ENCODE measurements at places on chromosomes 16 and 17. TPM values are rescaled to one million over a fixed set of nuclear protein-coding genes. Genes with fewer than 3 reads are reported as not detected.

GRCh38 chr16:55506083-55506482 is 2.8 kb upstream of the LPCAT2 start:
- no peaks in the 10 kb centered on the region for H3K36me3 ChIP-seq
- no peak for DNase-seq
- peaks cover 27% of the 10 kb centered on the region for H3K4me1 ChIP-seq
- no peak overlapping the region for H3K27ac ChIP-seq
- no peaks in the 10 kb centered on the region for H3K27me3 ChIP-seq

- H3K4me3 ChIP-seq: peak overlapping the region; percentile 91
- peaks cover 59% of the 10 kb centered on the region for H3K4me1 ChIP-seq
- H3K36me3 ChIP-seq: peaks cover 3% of the 10 kb centered on the region
- no peaks in the 10 kb centered on the region for H3K27me3 ChIP-seq
- H3K27ac ChIP-seq: peak overlapping the region; percentile 93
These were observed 142.1 kb downstream of the SEC14L1 start for GRCh38 chr17:77282524-77283515.

- H3K4me3 ChIP-seq: no peak overlapping the region
- H3K36me3 ChIP-seq: peaks cover 7% of the 10 kb centered on the region
- DNase-seq: no peak
- no peaks in the 10 kb centered on the region for H3K27me3 ChIP-seq
- peaks cover 28% of the 10 kb centered on the region for H3K4me1 ChIP-seq
- peak overlapping the region; percentile 65 for H3K27ac ChIP-seq
These were observed 119.1 kb downstream of the FTO start for GRCh38 chr16:53822936-53823529.

GRCh38 chr16:22787466-22788192 is 26.3 kb upstream of the HS3ST2 start:
- peak overlapping the region; percentile 90 for H3K27ac ChIP-seq
- H3K27me3 ChIP-seq: no peaks in the 10 kb centered on the region
- no peak overlapping the region for H3K4me3 ChIP-seq
- no peaks in the 10 kb centered on the region for H3K36me3 ChIP-seq
- DNase-seq: no peak
- H3K4me1 ChIP-seq: peaks cover 28% of the 10 kb centered on the region

- no peaks in the 10 kb centered on the region for H3K4me1 ChIP-seq
- H3K27ac ChIP-seq: no peak overlapping the region
- DNase-seq: no peak
These were observed 8.2 kb downstream of the RASD1 start for GRCh38 chr17:17487998-17488397.

GRCh38 chr17:8154608-8155155 is 2.5 kb upstream of the PER1 start:
- peaks cover 33% of the 10 kb centered on the region for H3K36me3 ChIP-seq
- peak overlapping the region; percentile 98 for H3K27ac ChIP-seq
- no peaks in the 10 kb centered on the region for H3K27me3 ChIP-seq
- no peak for DNase-seq

DNA sequence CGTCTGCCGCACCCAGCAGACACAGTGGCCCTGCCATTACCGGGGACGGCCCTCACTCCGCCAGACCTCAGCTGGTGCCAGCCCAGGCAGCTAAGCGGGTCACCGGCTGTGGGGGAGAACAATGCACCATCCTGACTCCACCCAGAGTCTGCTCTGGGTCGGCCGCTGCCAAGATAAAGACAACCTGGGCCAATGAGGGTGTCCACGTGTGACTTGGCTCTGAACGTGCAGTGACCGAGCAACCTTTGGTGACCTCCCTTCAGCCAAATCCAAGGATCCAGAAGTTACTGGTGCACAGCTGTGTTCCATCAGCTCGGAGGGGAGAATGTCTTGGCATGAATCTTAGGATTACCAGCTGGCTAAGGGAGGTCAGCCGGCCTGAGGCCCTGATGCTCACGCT is 155.9 kb downstream of the NTN1 start:
- H3K36me3 ChIP-seq: no peaks in the 10 kb centered on the region
- no peak overlapping the region for H3K4me3 ChIP-seq
- peaks cover 2% of the 10 kb centered on the region for H3K27me3 ChIP-seq
- H3K4me1 ChIP-seq: no peaks in the 10 kb centered on the region

GRCh38 chr16:70576431-70577255 is 53.0 kb downstream of the SF3B3 start:
- H3K27me3 ChIP-seq: no peaks in the 10 kb centered on the region
- DNase-seq: no peak
- no peak overlapping the region for H3K27ac ChIP-seq

DNA sequence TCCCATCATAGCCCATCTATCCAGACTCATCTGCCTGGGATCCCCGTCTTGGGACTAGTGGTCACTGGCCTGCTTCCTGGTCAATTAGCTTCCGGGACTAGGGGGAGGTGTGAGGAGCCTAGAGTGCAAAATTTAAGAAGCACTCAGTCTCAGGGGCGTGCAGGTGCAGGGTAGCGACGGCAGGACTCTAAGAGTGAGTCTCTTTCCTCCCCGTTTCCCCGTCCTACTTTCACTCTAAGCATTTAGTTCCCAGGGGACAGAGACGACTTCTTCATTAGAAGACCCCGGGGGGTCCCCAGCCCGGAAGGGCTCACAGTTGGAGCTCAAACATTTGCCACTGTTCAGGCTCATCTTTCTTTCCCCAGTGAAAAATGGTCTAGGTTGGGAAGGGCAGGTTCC is 677 bp upstream of the ZNHIT3 start:
- H3K4me3 ChIP-seq: peak overlapping the region; percentile 98
- no peaks in the 10 kb centered on the region for H3K36me3 ChIP-seq
- no peak for DNase-seq
- peaks cover 24% of the 10 kb centered on the region for H3K4me1 ChIP-seq
- peaks cover 13% of the 10 kb centered on the region for H3K27me3 ChIP-seq

DNA sequence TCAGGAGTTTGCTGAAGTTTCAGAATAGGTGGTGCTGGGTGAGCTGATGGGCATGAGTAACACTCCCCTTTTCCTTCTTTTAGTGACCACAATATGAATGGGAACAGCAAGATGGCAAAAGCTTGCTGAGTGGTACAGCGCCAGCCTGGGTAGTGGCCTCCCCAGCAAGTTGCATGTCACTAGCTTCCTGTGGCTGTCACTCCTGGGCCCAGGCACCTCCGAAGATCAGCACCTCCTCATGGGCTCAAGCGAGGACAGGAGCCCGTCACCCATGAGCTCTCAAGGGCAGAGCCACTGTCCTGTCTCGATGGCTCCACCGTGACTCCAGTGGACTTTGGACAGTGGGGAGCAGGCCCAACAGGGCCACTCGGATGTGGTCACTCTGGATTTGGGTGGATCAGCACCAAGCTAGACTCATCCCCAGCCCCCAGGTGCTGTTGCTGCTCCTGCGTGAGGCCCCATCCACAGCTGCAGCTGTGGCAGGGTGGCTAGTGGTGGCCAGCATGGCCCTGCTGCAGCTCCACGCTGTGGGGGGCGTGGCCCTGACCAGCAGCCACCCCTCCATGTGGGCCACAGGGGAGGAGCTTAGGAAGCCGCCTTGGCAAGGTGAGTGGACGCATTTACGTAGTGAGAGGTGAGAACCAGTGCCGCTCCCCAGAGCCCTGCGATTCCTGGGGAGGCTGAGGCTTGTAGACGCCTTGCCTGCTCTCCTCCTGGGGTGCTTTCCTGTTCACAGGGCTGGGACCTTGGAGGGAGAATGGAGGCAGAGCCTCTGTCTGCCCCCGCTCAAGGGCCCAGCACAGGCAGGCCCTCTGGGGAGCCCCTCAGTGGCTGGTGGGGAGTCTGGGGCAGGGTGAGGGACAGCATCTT is 13.6 kb upstream of the DNASE1 start:
- no peak overlapping the region for H3K4me3 ChIP-seq
- peaks cover 6% of the 10 kb centered on the region for H3K36me3 ChIP-seq
- H3K27me3 ChIP-seq: no peaks in the 10 kb centered on the region
- DNase-seq: no peak
- H3K27ac ChIP-seq: no peak overlapping the region

GRCh38 chr17:47776330-47777197 is 43.5 kb downstream of the TBX21 start:
- H3K27ac ChIP-seq: no peak overlapping the region
- H3K36me3 ChIP-seq: no peaks in the 10 kb centered on the region
- DNase-seq: no peak

DNA sequence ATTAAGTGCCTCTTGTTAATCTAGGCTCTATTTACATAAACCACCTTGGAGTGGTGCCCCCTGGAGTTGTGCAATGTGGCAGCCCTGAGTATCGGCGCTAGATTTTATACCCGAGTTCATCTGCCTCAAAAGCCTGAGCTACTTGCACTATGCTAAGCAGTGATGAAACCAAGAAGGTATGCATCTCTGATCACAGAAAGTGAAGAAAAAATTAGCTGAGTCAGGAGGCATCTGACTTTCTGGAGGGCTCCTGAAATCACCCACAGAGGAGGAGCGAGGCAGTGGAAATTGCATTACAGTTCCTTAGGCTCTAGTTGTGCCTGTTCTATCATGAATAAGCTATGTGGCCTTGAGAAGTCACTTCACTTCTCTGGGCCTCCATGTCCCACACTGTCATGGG is 80.3 kb upstream of the PSMD7 start:
- H3K4me1 ChIP-seq: no peaks in the 10 kb centered on the region
- H3K36me3 ChIP-seq: no peaks in the 10 kb centered on the region
- no peaks in the 10 kb centered on the region for H3K27me3 ChIP-seq
- no peak for DNase-seq

- H3K36me3 ChIP-seq: no peaks in the 10 kb centered on the region
- no peak overlapping the region for H3K4me3 ChIP-seq
- H3K27ac ChIP-seq: no peak overlapping the region
- H3K27me3 ChIP-seq: peaks cover 7% of the 10 kb centered on the region
These were observed 94.2 kb downstream of the C16orf78 start for GRCh38 chr16:49467540-49468372.

DNA sequence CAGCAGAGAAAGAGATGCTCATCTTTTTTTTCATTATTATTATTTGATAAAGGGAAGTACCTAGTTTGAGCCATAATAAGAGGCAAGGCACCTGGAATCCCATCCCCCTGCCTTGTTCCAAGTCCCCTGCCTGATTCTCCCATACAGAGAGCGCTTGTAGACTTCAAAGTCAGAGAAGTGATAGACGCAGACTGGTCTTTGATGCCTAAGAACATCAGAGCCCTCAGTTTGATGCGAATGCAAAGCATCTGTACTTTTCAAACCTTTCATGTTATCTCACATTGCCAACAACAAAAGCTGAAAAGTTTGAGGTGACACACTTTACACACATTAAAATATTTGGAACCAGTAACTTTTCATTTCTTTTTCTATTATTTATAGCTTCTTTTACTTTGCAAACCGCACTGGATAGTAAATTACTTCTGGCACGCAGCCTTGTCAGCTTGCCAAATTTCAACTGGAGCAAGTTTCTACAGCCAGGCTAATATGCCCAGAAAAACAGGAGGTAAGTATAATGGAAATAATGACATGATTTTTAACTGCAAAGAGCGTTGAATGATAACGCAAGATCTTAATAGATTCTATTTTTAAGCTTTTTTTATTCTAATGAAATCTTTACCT is 5.9 kb upstream of the UTP6 start:
- H3K4me1 ChIP-seq: no peaks in the 10 kb centered on the region
- H3K4me3 ChIP-seq: no peak overlapping the region
- no peaks in the 10 kb centered on the region for H3K36me3 ChIP-seq
- no peak overlapping the region for H3K27ac ChIP-seq
- DNase-seq: no peak
- H3K27me3 ChIP-seq: no peaks in the 10 kb centered on the region

DNA sequence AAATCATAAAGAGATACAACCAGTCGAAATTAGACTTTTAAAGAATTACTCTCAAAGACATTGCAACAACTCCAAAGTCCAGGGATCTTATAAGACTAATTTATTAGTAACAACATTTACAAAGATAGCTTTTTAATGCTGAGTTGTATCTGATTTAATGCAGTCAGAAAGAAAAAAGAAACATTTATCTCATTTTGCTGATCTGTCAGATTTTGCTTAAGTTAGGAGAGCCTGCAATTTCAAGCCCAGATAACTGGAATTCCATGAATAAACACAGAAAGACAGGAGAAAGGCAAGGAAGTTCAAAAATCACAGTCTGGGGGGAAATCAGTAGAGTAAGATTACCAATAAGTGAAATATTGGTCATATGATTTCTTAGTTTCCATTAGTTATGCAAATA is 22.9 kb downstream of the SLFN11 start:
- no peak overlapping the region for H3K27ac ChIP-seq
- DNase-seq: no peak
- no peak overlapping the region for H3K4me3 ChIP-seq
- H3K27me3 ChIP-seq: peaks cover 5% of the 10 kb centered on the region
- H3K36me3 ChIP-seq: no peaks in the 10 kb centered on the region
- peaks cover 5% of the 10 kb centered on the region for H3K4me1 ChIP-seq

- no peaks in the 10 kb centered on the region for H3K36me3 ChIP-seq
- H3K27ac ChIP-seq: no peak within 1 kb of the TSS
- peak within 1 kb of the TSS; percentile 37 for H3K4me3 ChIP-seq
- DNase-seq: no peak
These were observed at the start of gene YBX2 for GRCh38 chr17:7294614-7295153. Gene YBX2, minus strand, starts transcription at chr17:7294639. Its CDS starts 139 bp downstream, at chr17:7294500.

DNA sequence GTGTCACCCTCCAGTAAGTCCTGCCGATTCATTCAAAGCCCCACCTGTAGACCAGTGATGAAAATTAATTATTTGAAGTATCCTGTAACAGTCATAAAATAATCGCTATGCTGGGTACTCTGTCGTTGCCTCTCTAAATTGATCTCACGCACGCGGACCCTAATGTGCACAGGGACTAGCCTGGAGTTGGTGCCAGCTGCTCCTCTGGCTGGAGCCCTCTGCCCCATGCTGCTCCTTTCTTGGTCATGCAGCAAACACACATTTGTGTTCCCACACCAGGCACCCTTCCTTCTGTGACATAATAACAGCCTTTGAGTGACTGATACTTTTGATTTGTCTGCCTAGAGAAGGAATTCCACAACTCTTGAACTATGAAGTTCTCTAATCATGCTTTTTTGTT is 16.0 kb downstream of the RAB11FIP3 start:
- H3K4me3 ChIP-seq: no peak overlapping the region
- no peaks in the 10 kb centered on the region for H3K4me1 ChIP-seq
- DNase-seq: no peak
- peaks cover 3% of the 10 kb centered on the region for H3K36me3 ChIP-seq
- no peaks in the 10 kb centered on the region for H3K27me3 ChIP-seq

GRCh38 chr16:68722119-68723024 is 14.7 kb upstream of the CDH1 start:
- H3K4me3 ChIP-seq: no peak overlapping the region
- H3K36me3 ChIP-seq: no peaks in the 10 kb centered on the region
- no peaks in the 10 kb centered on the region for H3K27me3 ChIP-seq
- no peak overlapping the region for H3K27ac ChIP-seq
- DNase-seq: no peak

Gene KRTAP4-12
- polyA plus RNA-seq: not detected

Gene BAIAP3
- 0.10 TPM for polyA plus RNA-seq

Gene CRISPLD2
- 1.3 TPM for polyA plus RNA-seq

Gene TTC19
- 7.1 TPM for polyA plus RNA-seq

Gene TK2
- polyA plus RNA-seq: 19.7 TPM

Gene TBC1D3C
- polyA plus RNA-seq: not detected

Gene IGF2BP1
- not detected for polyA plus RNA-seq

Gene SSH2
- polyA plus RNA-seq: 11.3 TPM

Gene CCL8
- not detected for polyA plus RNA-seq

Gene SMIM22
- polyA plus RNA-seq: 8.4 TPM

Data from keratinocyte (primary cell).